ENCODE measurements at places on chromosomes 3 and 15. TPM values are rescaled to one million over a fixed set of nuclear protein-coding genes. Genes with fewer than 3 reads are reported as not detected.

GRCh38 chr15:39730552-39730951 is 52.1 kb downstream of the FSIP1 start:
- DNase-seq = no peak

DCBLD2 gene
- 33.7 TPM for total RNA-seq

DNA sequence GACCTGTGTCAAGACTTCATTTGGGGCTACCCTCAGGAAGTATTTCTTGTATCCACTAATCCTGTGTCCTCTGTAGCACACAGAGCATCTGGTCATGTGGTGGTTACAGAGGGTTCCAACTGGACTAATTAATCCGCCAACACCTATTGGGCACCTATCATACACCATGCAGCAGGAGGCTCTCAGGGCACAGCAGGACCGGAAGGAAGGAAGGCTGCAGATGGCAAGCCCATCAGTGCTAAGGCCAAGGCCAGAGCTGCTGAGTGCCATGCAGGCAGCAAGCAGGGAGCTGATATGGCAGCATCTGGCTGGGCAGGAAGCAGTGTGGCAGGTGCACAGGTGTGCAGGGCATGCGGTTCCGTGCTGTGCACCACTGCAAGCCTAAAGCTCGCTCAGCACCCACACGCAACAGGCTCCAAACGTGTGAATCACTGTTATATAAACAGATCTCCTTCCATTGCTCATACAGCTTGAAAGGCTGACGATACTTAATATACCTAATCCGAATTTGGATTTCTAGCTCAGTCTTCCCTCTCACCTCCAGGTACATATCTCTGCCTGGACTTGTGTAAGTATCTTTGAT is 64.4 kb upstream of the SNRPA1 start:
- no peak for DNase-seq

- no peak for DNase-seq
Measured at GRCh38 chr15:78399091-78399490, 38.9 kb upstream of the IREB2 start.

All from left ventricle myocardium inferior (tissue), 1 donor.